NCI-H2081 treated with DMSO at 0.1 percent for 48 hours (cell line): ENCODE measurements at places on chromosomes 2 and 18.

GRCh38 chr2:74413001-74413698, 8.3 kb downstream of the C2orf81 start:
- DNase-seq = no peak

DNA sequence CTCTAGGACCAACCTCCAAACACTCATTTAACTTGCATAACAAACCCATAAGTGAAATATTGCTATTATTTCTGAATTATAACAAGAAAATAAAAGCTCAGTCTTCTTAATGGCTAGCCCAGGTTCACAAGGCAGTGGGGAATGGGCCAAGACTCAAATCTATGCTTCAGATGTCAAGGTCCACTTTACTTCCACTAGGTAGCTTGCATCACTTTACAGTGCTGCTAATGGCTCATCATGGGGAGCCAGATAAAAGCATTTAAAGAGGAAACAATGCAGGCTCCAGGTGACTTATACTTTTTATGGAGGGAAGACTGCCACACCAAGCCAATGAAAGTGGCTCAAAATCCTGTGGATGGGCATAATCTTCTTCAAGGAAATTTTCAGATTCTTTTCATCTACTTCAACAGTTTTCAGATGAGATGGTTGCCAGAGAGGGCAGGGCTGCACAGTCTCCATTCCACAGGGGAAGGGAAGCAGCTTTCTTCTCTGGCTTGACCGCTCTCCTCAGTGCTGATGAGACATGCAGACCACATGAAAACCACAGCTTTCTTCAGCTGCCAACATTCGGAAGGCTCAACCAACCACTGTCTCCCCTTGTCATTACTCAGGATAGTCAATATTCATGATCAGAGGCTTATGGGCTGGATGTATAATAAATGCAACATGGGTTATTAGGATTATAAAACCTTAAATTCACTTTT, 361.9 kb upstream of the MEX3C start:
- DNase-seq = no peak

DNA sequence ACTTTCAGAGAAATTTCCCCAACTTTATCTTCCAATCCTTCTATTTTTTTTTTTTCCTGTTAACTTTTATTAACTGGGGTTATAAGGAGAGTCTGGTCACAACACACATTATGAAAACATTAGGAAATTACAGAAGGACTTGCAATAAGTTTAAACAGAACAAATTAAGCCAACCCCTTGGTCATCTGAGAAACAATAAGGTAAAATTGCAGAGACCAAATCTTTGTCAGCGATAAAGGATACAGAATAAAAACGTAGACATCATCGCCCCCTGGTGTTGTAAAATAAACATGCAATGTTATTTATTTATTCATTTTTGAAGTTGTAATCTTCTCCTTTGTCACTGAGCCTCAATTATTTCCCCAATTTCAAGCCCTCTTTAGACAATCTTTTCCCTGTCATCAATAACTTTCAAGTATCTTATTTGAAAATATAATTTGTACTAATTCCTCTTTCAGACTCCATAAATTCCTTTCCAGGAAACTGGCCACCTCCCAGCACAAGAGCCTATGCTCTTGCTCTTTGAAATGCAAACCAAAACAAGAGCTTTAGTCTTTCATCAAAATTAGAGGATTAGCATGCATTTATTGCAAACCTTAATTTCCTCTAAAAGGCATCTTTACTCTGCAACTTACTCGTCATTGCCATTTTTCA, 19.5 kb downstream of the G6PC2 start:
- peak; percentile 20 for DNase-seq

DNA sequence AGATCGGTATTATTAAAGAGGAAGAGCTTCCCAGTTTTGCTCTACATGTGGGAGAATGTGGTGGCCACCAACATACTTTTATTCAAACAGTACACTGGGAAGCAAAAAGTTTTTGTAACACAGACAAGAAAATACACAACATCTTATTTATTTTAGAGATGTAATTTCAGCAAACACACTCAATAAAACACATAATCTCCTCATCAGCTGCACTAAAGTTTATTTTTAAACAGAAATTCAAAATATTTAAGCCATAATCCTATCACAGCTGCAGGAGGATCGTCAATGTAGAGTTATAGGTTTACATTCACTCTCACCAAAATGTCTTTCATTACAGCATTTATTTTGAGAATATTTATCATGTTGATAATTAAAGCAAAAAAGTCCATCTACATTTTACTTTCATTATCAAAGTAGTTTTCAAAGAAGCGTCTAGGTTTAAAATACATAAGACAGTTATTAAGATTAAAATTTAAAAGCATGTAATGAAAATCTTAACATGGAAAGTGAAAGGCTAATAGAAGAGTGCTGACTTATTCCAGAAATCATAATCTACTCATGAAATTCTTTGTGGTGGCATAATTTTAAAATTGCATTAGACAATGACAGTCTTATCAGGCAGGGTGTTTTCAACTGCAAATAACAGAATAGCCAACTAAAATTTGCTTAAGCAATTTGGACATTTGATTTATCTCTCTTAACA, 61.0 kb downstream of the ANKRD44 start:
- no peak for DNase-seq

DNA sequence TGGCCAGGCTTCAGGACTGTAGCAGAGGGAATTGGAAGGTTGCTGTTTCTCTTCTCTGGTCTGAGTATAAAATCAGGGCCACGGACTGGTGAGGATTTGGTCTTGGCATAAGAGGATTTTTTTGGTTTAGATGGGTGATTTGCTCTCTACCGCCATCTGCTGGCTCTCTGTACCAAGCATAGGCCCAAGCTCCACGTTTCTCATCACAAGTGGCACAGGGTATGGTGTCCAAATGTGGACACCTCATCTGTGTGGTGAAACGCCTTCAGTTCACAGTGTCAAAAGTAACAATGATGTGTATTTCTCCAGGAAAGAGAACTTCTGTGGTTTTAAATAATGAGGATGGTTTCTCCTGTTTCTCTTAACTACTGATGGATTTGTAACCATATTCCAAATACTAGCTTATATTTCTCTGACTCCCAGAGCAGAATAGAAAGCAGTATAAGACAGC, 115.1 kb downstream of the EML6 start:
- no peak for DNase-seq

DNA sequence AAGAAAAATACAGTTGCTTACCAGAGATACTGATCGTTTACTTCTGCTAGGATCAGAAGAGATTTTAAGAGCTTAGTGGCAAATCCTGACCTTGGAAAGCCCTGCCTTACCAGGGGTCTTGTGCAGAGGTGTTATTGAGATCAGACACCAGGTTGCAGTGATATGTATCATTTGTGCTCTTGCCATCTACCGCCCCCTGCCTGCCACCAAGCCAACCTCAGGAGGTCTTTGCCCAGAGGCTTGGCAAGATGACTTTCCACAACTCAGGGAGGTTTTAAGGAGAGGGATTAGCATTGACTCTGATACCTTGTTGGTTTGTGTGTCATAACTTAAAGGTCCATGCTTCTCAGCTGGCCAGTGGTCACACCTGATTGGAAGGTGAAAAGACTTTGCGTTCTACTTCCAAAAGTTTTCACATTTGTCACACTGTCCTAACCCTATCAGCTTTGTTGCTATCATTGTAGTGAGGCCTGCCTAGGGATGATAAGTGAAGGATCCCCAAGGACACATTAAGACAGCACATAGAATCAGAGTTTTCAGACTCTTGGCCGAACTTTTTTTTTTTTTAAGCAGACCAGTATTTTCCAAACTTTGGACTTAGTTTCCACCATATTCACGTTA, 46.2 kb upstream of the MGAT5 start:
- no peak for DNase-seq
